ENCODE measurements at places on chromosomes 1 and 21.

DNA sequence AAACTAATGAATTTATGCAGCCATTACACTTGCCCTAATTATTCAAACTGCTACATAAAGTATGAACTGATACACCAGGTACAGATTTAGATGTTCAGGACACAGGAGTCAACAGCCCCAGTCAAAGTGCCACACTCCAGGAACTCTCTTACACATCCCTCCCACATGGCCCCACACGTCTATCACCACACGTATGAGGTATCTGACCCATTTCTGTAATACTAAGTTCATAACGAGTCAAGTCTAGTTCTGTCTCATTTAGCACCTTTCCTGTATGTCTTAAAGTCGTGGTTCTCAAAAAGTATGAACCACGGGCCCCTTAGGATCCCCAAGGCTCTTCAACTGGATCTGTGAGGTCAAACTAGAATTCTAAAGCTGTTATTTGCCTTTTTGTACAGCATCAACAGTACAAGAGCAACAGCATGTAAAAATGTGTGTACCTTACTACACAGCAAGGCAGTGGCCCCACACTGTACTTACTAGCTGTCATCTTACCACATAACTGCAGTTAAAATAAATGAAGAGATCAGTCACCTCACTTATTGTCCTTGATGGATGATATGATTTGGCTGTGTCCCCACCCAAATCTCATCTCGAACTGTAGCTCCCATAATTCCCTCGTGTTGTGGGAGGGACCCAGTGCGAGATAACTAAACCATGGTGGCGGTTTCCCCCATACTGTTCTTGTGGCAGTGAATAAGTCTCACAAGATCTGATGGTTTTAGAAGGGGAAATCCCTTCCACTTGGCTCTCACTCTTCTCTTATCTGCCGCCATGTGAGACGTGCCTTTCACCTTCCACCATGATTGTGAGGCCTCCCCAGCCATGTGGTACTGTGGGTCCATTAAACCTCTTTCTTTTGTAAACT lies 42.6 kb downstream of the SIPA1L2 start:
- DNase-seq = no peak

- DNase-seq = no peak
These were observed 32.2 kb downstream of the KCNAB2 start for GRCh38 chr1:6077919-6078318.

GRCh38 chr1:154629061-154629674 lies 21.2 kb upstream of the ADAR start:
- no peak for DNase-seq

GRCh38 chr21:34984356-34985058 lies 64.6 kb downstream of the RUNX1 start:
- DNase-seq = no peak

- DNase-seq = no peak
These were observed at the start of gene F11R for GRCh38 chr1:161020509-161021164. Gene F11R (minus strand): TSS chr1:161021152. CDS start chr1:161021073, 79 bp downstream.

DNA sequence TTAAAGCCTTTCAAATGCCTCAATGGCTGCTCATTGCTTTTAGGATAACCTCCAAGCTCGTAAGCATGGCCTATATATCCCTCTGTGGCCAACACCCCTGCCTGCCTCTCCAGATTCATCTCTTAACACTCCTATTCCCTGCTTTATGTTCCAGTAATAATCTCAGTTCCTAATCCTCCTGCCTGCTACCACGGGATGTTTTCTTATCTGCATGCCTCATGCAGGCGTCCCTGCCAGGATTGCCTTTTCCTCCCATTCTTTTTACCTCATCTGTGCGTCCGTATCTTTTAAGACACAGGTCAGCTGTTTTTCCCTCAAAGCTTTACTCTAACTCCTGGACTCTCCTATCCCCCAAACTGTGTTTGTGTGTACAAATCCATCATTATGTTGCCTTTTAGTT lies 36.1 kb downstream of the ZBTB40 start:
- DNase-seq = no peak

DNA sequence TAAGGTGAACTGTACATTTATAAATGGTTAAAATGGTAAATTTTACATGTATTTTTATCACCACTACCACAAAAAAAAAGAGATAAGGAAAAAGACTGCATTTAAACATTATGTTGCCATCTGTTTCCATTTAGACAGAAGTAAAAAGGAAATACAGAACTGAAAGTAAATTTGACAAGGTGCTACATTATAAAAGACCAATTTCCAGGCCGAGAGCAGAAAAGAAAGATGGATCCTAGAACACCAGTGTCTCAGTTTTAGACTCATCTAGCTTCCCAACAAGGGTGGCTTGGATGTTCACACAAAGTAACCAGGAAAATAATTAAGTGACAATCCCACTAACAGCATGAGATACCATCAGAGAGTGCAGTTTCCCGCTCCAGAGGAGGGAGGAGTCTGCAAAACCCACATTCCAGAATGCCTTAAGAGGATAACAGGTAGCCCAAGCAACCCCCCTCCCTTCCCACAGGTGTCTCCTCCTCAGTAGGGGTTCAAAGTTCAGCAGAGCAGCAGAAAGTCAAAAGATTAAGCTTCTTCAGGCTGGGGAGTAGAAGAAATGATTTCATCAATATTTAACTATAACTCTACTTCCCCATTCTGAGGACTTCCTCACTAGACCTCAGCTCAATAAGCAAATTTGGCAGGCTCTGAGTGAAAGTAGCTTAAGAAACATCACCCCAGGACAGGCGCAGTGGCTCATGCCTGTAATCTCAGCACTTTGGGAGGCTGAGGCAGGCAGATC lies 11.8 kb downstream of the TPM3 start:
- no peak for DNase-seq

DNA sequence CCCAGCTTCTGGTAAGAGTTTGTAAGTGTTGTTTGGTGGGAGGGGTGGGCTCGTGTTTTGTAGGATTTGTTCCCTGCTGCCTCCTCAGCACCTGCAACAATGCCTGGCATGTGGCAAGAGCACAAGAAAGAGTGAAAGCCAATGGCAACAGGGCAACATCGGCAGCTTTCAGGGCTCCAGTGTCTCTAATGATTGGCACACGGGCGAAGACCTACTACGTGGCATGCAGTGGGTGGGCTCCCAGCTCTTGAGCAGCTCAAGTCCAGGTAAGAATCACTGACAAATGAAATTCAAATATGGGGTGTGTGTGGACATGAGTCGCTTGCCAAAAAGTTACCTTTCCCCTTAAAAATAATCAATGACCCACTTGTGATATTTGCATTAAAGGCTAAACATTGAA lies 23.9 kb upstream of the SLC1A7 start:
- no peak for DNase-seq

DNA sequence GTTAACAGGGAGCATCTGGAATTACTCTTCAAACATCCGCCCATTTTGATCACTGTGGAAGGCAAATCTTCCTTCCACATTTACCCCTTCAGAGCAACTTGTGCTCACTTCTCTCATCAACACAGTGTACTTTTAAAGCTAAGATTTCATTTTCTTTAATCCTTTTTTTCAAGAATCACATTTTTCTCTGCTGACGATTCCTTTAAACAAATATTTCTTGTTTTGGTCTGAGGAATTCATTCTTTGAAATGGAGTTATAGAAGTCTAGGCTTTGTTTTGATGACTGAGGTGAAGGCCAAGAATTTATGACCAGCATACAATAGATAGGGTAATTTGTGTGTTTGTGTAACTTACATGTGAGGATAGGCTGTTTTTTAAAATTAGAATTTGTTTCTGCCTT lies 25.6 kb downstream of the LRRC42 start:
- no peak for DNase-seq

- DNase-seq = no peak
These were observed 161.3 kb downstream of the TSEN15 start for GRCh38 chr1:184212649-184213314.

GRCh38 chr1:156741481-156741983 lies 644 bp upstream of the MRPL24 start:
- DNase-seq = no peak

GRCh38 chr1:14625572-14625971 lies 27.1 kb downstream of the KAZN start:
- no peak for DNase-seq

DNA sequence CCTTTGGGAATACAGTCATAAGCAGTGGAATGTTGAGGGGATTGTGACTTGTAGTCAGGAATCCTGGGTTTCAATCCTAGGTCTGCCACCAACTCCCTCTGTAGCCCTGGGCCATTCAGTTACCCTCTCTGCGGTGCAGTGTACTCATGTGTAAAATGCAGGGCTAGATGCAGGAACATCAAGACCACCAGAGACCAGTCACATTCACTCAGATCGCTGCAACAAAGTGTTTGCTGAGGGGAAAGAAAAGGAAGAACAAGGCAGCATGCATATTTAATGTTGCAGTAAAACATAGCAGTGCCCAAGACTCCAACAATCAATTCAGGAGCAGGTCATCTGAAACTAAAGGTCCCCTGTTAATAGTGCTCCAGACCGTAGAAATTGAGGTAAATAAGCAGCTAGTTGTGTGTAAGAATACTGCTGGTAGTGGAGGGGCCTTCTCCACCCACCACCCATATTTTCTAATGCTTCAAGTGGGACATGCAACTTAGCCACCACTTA lies 410.7 kb downstream of the OMA1 start:
- DNase-seq = no peak

DNA sequence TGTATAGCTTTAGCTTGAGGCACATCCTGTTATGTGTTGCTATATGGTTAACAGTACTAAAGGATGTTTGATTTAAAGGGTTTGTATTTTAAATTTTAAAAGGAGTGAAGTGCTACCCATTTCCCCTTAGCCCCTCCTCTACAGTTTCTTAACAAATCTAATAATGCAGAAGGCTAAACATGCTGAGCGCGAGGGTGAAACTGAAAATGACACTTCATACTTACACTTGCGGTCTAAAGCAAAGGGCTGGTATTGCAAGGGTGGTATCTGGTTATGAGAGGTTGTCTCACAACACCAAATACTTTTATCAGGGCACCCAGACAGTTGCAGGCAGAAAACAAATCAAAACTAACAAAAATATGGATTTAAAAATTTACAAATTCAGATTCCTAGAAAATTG lies 172.3 kb downstream of the SIPA1L2 start:
- DNase-seq = no peak

Data from stimulated activated naive CD4-positive, alpha-beta T cell (primary cell).